ENCODE measurements at places on chromosomes 6 and 20. TPM values are rescaled to one million over a fixed set of nuclear protein-coding genes. Genes with fewer than 3 reads are reported as not detected.

- DNase-seq, result no peak
Observed at GRCh38 chr6:134938896-134939295, 11.0 kb downstream of the ALDH8A1 start.

DNA sequence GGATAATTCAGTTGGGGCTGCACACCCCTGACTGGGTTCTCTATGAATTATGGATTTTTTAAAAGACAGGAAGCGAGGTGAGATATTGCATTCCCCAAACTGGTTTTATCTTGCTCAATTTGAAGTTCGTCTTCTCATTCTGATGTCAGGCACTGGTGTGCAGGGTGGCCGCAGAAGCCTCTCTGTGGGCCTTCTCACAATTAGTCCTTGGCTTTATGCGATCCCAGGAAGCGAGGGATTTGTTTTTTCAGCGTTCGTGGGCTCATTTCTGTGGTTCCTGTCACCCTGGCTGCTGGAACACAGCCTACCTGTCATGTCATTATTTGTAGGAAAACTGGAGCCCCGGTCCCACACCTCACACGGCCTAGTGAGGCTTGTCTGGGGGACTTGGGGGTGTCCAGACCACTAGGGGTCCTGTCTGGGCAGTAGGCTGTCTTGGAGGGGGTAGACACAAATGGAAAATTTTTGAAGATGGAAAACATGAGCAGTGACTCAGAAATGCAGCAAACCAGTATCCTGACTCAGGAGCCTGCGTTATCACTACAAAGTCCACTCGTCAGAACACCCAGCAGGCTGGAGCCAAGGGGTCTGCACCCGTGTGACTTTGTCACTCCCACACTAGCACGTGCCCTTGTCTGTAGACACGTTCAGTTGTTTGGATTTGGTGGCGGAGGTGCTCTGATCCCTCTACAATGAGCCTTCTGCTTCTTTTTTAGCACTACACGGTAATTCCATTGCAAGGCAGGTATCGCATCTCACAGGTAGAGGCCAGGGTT is 42.2 kb downstream of the GNAS-AS1 start:
- DNase-seq, result no peak

DNA sequence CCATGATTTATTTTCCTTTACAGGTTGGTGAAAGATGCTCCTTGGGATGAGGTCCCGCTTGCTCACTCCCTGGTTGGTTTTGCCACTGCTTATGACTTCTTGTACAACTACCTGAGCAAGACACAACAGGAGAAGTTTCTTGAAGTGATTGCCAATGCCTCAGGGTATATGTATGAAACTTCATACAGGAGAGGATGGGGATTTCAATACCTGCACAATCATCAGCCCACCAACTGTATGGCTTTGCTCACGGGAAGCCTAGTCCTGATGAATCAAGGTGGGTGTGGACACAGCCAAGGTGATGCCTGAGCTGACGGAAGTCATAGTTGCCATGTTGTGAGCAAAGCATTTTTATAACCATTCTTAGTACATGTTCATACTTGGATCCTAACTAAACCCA is 34.6 kb upstream of the CALHM6 start:
- DNase-seq, result no peak

GRCh38 chr6:68094070-68094469 is 541.0 kb upstream of the ADGRB3 start:
- DNase-seq, result no peak

Gene CYP21A2
- total RNA-seq, result not detected

Gene LTA
- total RNA-seq, result not detected

GRCh38 chr20:50957798-50958614 is at the start of gene DPM1:
Gene DPM1, minus strand, starts transcription at chr20:50958532. Its CDS starts 9 bp downstream, at chr20:50958523.
- DNase-seq, result peak; percentile 88

- DNase-seq, result no peak
Observed at GRCh38 chr20:5612581-5613301, 137.5 kb upstream of the SHLD1 start.

Gene RPL10A
- total RNA-seq, result 2,782 TPM

GRCh38 chr20:60055740-60056139 is 97.5 kb downstream of the CDH26 start:
- DNase-seq, result no peak

DNA sequence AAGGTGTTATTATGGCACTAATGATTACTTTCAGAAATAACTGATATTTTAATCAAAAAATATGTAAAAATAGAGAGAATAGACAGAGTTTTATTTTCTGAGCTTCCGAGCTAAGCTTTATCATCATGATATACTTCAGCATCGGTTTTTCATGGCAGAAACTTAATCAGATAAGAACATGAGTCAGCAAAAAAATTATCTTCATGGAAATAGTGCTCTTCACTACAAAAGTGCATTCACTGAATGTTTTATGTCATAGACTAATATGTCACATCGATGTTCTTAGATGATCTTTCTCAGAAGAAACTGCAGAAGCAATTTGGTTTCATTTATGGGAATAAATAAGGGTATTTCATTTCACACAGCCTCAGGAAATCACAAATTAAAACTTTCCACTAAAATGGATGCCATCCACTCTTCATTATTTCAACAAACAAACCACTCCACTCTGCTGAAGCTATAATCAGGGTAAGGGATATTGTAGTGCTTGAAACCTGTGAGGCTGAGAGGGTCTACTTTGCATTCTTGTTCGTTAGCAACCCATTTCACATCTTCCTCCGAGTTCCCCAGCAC is 10.2 kb upstream of the MAP3K7 start:
- no peak for DNase-seq

DNA sequence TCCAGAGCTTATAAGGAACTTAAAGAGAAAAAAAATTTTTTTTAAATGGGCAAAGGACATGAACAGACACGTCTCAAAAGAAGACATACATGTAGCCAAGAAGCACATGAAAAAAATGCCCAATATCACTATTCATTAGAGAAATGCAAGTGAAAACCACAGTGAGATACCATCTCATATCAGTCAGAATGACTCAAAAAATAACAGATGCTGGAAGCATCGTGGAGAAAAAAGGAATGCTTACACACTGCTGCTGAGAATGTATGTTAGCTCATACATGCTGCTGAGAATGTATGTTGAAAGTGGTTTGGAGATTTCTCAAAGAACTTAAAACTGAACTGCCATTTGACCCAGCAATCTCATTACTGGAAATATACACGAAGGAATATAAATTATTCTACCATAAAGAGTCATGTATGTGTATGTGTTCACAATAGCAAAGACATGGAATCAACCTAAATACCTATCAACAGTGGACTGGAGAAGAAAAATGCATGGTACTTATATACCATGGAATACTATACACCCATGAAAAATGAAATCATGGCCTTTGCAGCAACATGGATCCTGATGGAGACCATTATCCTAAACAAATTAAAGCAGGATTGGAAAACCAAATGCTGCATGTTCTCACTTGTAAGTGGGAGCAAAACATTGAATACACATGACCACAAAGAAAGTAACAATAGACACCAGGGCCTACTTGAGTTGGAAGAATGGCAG is 5.2 kb downstream of the OR11A1 start:
- no peak for DNase-seq

Gene RSPO3
- total RNA-seq, result not detected

Gene CAP2
- total RNA-seq, result 5.4 TPM

GRCh38 chr20:54475334-54476168 is at the start of gene DOK5:
Gene DOK5, plus strand, starts transcription at chr20:54475593. Its CDS starts 354 bp downstream, at chr20:54475947.
- peak; percentile 67 for DNase-seq

DNA sequence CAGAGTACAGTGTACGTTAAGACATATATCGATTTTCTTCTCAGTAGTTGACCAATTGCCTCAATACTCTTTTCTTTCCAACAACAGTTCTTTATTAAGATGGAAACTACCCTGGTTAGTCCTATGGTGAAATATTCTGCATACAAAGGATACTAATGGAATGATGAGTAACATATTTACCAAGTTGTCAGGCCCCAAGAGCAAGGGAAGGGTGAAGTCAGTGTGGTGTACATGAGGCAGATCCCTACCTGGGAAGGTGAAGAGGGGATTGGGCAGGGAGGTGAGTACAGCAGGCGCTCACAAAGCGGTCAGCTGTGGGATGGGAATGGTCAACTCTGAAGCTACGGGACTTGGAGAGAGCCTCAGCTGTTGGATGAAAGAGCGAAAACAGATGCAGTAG is 29.7 kb downstream of the GJA1 start:
- DNase-seq, result no peak

Gene FAM83C
- total RNA-seq, result not detected

GRCh38 chr6:113526995-113527394 is 330.1 kb upstream of the MARCKS start:
- no peak for DNase-seq

Gene FHL5
- total RNA-seq, result not detected

- no peak for DNase-seq
Observed at GRCh38 chr20:46176739-46177378, 58.7 kb downstream of the CD40 start.

DNA sequence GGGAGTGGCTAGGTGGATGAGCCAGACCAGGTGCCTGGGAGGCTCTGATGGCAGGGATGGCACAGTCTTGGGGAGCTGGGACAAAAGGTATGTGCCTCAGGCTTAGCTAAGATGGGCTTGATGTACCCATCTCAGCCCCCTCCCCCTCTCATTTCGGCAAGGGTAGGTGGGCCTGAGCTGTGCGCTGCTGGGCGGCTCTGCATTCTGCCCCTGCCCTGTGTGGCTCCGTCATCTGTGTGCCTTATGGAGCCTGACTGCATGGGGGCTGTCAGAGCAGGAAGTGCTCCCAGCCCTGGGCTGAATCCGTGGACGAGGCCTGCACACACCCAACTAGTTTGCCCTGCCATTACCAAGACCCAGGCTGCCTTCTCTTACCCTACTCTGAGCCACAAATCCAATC is 54.7 kb downstream of the PYGB start:
- no peak for DNase-seq

DNA sequence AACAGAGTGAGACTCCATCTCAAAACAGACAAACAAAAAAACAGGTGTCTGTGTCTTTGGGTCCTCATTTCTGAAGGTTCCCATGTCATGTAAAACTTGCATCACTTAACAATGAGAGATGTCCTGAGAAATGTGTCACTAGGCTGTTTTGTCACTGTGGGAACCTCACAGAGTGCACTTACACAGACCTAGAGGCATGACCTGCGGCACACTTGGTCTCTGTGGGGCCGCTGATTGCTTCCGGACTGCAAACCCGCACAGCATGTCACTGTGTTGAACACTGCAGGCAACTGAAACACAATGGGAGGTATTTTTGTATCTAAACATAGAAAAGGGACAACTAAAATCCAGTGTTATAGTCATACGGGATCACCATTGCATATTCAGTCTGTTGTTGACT is 42.3 kb upstream of the TMEM181 start:
- DNase-seq, result no peak

Gene KCNK15
- not detected for total RNA-seq

- peak; percentile 69 for DNase-seq
Observed at GRCh38 chr6:18405477-18406293, 18.5 kb downstream of the RNF144B start.

DNA sequence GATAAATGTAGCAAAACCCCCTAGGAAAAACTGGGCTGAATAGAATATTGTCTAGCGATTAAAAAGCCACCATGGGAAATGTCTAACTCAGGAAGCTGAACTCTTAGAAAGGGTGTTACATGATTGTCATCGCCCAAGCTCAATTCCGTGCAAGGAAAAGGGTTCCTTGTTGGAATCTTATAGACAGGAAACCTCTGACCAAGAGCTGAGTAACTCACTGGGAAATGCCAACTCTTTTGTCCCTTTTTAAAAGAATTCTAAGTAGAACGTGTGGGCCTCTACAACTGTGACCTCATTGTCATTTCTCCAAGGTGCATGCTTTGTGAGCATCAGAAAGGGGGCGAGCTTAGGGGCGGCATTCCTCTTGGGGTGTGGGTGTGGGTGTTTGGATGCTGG is 88.1 kb downstream of the SYNJ2 start:
- DNase-seq, result no peak

Gene WASF1
- 4.7 TPM for total RNA-seq

DNA sequence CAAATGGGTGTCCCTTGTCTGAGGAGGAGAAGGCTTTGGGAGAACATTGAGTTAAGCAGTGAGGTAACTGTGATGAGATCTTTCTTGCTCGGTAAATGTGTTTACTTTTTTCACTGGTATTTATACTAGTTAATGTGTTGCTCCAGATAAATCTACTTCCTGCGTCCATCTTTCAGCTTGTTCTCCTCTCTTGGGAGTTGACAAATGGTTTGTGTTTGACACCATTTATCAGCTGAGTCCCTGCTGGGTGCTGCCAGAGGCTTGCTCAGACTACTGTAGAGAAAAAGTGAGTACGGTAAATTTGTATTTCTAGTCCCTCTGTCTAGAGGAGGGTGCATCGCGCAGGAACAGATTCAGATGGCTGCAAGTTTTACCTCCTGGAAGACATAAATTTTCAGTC is 8.3 kb upstream of the PRDM1 start:
- no peak for DNase-seq

DNA sequence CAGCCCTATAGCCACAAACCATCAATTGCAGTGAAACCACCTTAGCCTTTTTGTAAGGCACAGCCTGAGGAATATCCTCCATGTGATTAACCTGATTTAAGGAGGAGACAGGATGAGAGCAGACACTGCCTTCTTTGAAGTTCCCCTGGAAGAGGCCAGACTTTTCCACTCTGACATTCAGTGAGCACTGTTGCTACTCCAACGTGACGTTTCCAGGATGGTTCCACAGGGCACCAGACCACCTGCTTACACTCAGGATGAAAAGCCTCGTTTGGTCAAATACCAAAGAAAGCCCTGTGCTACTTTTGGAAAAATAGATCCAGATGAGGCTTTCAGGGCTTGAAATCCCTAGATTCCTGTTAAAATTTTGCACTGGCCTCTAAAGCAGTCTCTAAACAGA is 1102.1 kb upstream of the FLRT3 start:
- DNase-seq, result no peak

DNA sequence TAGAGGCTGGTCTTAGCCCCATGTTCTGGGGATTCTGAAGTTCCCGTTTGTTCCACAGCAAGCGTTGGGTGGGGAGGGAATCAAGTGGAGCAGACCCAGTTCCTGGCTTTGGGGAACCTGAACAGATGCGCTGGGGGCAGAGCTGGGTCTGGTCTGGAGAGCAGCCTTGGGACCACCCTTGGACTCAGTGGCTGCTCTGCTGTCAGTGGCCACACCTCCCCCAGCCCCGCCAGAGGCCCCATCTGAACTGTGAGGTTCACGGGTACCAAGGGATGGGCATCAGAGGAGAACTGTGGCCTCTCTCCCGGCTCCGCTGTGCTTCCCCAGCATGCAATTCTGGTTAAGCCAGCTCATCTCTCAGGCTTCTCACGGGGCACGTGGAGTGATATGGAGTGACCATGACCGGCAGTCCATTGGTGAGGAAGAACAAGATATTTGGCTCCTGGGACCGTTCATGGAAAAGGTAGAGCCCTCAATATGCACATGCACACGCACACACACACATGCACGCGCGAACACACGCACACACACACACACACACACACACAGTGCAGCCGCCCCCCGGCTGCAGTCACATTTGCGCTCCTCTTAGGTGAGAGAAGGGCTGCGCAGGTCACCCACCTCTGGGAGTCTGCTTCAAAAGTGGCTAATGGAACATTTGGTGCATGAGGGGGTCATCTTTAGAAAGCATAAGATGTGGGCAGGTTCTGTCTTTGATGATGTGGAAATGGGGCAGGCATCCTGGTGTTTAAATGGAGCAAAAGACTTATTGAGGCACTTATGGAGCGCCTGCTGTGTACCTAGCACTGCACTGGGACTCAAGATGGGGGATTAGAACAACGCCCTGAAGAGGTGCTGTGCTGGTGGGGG is 6.0 kb downstream of the DLGAP4 start:
- DNase-seq, result no peak

All from MG63 (cell line).